GM06990 (cell line): ENCODE measurements at places on chromosomes 16 and 17.

- DNase-seq: no peak
Measured at GRCh38 chr16:87976665-87977064, 25.4 kb downstream of the BANP start.

DNA sequence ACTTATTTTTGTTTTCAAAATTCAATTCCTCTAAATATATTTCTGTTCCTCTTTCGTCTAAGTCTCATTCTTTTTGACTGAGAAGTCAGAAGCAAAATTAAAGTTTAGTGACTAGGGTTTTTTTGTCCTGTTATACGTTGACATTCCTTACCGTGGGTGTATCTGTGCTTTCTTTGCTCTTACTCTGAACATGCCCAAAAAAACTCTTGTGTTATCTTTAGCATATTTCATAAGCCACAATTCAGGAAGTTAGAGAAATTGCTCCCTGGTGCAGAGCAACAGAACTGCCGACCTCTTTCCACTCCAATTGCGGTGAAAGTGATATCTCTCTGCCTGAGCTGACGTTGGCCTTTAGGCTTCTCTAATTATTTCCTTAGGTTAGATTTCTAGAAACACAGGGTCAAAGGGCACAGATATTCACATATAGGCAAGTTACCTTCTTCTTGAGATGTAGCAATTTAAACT is 65.7 kb downstream of the CENPV start:
- peak; percentile 59 for DNase-seq

DNA sequence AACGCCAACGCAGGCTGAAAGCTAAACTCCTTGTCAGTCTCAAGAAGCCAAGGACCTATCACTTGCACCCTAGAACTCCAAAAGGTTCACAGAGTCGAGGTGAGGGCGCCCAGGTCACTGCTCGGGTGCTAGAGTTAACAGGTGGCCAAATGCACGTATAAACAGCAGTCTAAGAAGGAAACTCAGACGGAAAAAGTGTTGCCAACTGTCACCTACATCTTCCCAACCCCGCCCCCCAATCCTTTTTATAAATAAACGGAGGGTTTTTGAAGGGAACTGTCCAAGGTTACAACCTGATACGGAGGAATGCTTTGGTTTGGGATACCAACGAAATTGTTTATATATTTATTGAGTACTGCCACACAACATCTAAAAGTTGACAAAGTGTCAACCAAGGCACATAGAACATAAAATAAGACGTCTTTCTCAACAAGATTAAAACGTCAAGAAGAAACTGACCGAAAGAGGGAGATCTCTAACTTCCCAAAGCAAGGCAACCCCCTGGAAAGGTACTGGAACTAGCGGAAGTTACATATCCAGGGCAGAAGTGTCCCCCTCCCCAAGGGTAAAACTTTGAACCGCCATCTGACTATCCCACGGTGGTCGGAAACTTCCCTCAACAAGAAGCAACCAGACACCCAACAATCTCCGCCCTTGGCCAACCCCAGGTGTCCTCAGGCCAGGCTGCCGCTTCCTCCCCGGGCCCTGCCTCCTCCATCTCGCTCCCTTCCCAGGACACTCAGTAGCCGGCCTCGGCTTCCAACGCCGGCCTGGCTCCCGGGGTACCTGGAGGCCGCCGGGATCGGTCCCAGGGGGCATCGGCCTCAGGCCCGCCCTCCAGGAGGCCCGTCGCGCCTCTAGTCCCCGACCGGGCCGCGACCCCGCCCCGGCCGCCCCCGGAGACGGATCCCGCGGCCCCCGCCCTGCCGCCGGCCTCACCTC is 982 bp downstream of the SPAG9 start:
- peak; percentile 55 for DNase-seq

DNA sequence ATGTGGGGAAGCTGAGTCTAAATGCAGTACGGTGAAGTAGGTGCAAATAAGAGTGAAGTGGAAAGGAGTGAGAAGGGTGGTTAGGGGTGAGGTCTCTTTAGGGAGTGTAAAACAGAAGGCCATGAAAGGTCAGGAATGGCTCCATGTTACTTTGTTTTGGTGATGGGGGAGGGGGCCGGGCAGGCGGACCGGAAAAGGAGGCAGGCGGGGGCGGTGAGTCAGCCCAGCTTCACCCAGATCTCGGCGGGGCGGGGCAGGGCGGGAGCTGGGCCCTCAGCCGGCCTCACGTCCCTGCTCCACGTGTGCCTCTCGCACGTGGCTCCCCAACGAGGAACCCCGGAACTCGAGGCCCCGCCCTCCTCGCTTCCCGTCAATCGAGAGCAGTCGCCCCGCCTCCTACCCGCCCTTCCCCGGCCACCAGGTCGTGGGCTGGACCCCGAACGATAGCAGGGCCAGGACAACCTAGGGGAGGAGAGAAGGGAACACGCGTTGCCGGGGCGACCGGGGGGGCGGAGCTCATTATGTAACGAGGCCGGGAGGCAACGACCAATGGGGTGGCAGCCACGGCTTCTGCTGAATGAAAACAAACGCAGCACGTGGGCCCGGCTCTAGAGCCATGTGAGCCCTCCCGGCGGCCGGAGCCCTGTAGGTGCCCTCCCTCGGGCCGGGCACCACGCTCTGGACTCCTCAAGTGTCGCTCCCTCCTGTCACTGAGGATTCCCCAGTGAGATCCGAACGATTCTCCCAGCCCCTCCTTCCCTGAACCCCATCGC is 1.4 kb downstream of the NR1D1 start:
- DNase-seq: peak; percentile 99

GRCh38 chr17:41498276-41498675 is 7.1 kb downstream of the KRT13 start:
- DNase-seq: no peak

GRCh38 chr17:66928949-66929348 is 35.6 kb upstream of the CACNG4 start:
- DNase-seq: no peak

DNA sequence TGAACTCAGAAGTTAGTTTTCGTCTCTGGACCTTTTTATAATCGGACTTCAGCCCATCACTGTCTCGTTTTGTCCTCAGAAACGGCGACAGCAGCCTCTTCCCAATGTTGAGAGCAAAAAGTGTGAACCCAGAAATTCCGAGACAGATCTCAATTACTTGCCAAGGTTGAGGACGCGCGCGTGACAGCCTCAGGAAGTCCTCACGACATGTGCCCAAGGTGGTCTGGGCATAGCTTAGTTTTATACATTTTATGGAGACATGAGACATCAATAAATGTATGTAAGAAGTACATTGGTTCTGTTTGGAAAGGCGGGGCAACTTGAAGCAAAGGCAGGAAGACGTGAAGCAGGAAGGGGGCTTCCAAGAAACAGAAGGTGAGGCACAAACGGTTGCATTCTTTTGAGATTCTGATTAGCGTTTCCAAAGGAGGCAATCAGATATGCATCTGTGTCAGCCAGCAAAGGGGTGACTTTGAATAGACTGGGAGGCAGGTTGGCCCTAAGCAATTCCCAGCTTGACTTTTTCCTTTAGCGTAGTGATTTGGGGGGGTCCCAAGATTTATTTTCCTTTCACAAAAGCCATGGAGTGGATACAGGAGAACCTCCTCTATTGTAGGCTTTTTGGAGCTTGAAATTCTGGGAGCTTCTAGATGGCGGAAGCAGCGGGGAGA is 583 bp upstream of the ZNF747 start:
- no peak for DNase-seq

GRCh38 chr16:67672739-67673662 is 6.4 kb downstream of the C16orf86 start:
- DNase-seq: no peak

GRCh38 chr17:77914385-77915254 is 43.9 kb upstream of the TNRC6C start:
- no peak for DNase-seq

GRCh38 chr17:205148-205669 is 23.8 kb upstream of the DOC2B start:
- DNase-seq: no peak

- DNase-seq: no peak
Measured at GRCh38 chr17:66185862-66186261, 6.1 kb downstream of the CEP112 start.
